CD4-positive, alpha-beta T cell treated with Interleukin-6 at 100 ng/mL for 8 hours (primary cell): ENCODE measurements at places on chromosomes 4 and X.

GRCh38 chrX:110089656-110090403, 86.9 kb downstream of the TMEM164 start:
- DNase-seq = no peak

GRCh38 chr4:116099596-116099995, 985.8 kb downstream of the TRAM1L1 start:
- DNase-seq = no peak

- DNase-seq = no peak
Observed at GRCh38 chr4:185845966-185846365, 34.0 kb upstream of the SORBS2 start.

DNA sequence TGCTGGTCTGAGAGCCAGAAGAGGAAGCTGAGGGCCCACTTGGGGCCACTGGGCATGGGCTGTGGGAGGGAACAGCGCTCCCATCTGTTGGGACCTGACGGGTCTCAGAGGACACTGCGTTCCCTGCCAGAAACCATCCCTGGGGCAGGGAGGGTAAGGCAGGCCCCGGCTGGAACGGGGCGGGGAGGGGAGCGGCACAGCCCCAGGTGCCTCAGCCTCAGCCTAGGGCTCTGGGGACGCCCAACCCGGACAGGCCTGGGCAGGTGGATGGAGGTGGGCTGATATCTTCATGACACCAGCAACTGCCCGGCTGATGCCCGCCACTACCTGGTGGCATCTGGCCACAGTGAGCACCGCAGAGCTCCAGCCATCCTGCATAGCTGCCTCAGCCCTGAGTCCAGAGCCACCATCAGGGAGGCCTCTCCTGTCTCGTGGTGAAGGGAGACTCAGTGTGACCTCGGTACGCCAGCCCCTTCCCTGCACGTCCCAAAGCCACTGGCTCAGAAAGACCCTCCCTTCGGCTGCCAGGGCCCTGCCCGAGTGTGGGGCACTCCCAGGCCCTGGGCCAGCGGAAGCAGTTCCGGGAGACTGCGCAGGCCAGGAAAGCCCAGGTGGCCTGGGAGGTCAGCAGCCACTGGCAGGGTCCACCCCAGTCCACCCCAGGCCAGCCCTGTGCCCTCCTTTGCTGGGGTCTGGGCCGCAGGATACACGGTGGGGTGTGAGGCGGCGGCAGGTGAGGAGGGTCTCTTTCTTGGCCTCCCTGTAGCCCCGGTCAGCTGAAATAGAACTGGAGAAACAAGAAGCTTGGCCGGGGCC, 34.6 kb upstream of the FGFR3 start:
- DNase-seq = no peak

GRCh38 chr4:132564920-132565319, 584.2 kb upstream of the PCDH10 start:
- DNase-seq = no peak

- DNase-seq = no peak
Observed at GRCh38 chr4:2962614-2963174, 512 bp downstream of the NOP14 start.

- peak; percentile 80 for DNase-seq
Observed at GRCh38 chr4:6873792-6874461, 35.7 kb upstream of the TBC1D14 start.

DNA sequence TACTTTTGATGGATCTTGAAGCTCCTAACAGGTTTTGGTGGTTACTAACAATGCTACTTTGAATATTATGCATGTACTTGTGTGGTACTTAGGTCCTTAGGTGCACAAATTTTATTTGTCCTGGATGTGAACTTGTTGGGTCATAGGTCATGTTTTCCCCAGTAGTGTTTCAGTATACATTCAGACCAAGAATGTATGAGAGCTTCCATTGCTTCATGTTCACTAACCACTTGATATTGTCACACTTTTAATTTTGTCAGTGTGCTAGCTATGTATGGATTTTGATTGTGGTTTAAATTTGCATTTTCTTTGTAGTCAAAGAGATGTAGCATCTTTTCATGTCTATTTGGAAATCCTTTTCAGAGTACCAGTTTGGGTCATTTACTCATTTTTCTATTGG, 32.2 kb downstream of the CLCN3 start:
- DNase-seq = no peak

DNA sequence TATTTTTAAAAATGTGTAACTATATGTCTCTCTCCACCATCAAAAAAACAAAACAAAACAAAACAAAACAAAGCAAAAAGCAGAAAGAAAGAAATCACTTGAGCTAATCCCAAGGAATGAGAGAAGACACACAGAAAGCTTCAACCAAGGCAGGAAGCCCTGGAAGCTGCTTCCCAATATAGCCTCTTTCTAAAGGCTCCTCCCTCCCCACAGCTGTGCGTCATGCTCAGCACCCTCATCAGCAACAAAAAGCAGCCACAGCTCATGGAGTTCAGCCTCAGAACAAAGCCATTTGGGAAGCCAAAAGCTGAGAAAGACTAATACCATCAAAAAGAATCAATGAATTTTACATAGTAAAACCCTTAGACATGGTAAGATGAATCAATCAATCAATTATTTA, 501.6 kb upstream of the SMIM31 start:
- DNase-seq = no peak

DNA sequence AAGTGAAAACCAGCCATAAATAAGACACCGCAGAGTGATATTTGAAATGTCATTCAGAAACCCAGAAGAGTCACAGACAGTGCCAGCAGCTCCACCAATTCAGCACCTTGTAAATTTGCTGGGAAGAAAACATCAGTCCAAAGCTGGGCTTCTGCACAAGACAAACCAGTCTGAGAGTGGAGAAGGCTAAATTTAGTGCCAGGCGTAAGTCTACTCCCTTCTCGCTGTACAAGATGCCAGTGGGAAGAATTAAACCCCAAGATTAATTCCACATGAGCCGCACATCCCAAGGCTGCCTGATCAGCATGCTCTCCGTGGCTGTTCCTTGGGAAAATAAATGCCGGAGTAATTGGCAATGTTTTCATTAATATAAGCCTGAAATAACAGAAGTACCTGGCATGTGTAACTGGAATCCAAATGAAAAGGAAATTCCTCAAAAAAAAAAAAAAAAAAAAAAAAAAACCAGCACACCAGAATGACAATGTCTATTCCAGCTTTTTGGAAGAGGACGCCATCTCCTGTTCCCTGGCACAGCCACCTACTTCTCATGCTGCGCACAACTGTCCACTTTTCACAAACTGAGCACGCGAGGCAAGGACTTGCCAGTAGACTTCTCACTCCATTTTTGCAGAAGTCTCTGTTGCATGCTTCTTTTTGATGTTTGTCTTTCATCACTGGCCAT, 95.5 kb downstream of the NSUN7 start:
- no peak for DNase-seq

DNA sequence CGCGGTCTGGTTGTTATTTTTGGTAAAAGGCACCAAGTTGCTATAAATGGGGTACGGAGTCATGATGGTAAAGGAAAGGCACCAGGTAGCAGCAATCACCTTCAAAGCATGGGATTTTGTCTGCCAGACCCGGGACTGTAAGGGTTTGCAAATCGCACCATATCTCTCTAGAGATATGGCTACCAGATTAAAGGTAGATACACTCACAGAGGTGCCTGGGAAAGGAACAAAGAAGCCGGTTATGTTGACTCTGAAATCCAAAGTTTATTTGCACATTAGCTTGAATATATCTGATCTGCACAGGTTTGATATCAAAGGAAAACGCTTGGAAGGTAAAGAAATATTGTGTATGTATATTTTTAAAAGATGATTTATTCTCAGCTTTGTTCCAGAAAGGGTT, 4.6 kb downstream of the CCKAR start:
- DNase-seq = no peak

GRCh38 chrX:107560980-107561379, 67.3 kb upstream of the PRPS1 start:
- no peak for DNase-seq

- no peak for DNase-seq
Observed at GRCh38 chrX:34140816-34141215, 8.7 kb upstream of the FAM47A start.

DNA sequence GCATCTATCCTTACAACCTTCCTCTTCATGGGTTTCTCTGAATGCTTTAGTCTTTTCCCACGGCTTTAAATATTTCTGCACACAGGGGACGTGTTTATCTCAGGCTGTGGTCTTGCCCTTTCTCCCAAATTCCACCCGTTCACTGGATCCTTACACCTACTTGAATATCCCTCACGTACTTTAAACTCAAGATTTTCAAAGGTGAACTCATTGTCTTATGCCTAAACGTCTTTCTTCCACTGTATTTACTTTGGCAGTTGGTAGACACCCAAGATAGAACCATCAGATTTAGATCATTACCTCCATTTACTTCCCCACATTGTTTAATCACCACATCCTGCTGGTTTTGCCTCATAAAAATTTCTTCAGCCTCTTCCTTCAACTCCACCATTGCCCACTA, 269.2 kb downstream of the CBLL2 start:
- DNase-seq = no peak

DNA sequence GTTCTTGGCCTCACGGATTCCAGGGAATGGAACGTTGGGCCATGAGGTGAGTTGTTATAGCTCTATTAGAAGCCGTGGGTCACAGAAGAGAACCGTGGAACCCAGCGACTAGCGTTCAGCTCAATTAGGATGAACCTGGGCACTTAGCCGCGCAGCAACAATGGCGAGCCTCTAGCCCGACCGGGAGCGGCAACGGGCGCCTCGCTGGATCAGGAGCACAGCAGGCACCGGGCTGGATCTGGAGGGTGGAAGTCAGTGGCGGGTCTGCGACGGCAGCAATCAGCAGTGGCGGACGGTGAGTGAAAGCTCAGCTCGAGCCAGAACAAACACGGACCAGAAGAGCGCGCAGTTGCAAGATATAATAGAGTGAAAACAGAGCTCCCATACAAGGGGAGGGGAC, 34.2 kb downstream of the AGA start:
- no peak for DNase-seq

GRCh38 chrX:85569686-85570085, 190.2 kb upstream of the POF1B start:
- DNase-seq = no peak

DNA sequence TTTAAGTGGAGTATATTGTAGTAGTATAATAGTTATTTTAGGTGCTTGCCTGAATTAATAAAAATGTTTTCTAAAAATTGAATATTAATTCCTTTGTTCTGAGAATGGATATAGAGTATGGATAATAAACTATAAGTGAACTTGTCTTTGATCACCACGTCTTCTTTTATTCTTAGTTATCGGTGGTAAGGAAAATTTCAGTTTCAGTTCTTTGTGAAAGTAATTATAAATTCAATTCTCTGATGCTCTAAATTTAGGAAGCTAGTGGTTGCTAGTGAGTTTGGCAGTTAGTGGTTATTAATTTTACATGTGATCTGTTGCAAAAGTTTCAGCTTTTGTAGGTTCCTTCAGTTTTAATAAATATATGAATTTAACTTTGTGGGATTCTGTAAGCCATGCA, 30.8 kb downstream of the MRPL1 start:
- DNase-seq = no peak

DNA sequence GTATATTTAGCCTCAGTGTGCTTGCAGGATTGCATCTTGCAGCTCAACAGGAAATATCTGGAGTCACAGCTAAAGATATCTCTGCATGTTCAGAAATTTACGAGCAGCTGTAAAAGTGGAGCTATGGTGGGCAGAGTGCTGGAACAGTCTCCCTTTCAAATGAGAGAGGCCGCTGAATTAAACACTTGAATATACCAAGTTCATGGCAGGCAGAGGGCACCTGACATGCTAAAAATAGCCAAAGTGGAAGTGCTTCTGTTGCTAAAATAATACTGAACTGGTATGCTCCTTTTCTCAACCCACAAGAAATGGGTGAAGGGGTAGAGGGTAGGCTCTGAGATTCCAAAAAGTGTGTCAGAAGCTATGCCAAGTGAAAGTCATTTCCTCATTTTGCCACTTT, 98.1 kb downstream of the MGST2 start:
- no peak for DNase-seq

GRCh38 chr4:160450876-160451275, 1348.0 kb downstream of the RAPGEF2 start:
- no peak for DNase-seq

GRCh38 chr4:67751260-67751659, 2.9 kb downstream of the GNRHR start:
- DNase-seq = no peak

DNA sequence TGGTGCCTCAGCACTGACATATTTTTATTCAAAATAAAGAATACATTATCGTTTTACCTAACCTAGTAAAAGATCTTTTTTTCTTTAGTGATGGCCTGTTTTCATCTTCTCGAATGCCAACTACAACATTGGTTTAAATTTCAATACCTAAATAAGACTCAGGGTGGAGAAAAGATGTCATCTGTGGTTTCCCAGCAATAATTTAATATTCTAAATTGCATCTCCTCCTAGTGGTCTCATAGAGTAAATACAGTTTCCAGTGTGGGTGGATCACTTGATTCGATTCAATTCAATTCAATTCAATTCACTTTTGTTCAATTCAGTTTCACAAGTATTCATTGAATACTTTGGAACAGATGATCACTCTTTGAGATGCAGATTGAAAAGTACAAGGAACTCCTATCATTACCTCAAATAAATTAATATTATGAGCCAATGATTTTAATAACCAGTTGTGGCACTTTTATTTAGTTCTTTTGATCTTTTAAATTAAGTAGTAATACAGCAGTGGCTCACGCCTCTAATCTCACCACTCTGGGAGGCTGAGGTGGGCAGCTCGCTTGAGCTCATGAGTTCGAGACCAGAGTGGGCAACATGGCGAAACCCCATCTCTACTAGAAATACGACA, 427.2 kb downstream of the FAT4 start:
- DNase-seq = no peak

- DNase-seq = peak; percentile 35
Observed at GRCh38 chr4:119139822-119140252, 4.2 kb downstream of the MYOZ2 start.

GRCh38 chr4:17092736-17093437, 194.4 kb upstream of the LDB2 start:
- DNase-seq = no peak
